Left lung (tissue), 14 donors: ENCODE measurements at places on chromosomes 1 and 21.
A peak's percentile ranks its signal among the peaks of the same experiment; 100 is the strongest.

- no peak for DNase-seq
Observed at GRCh38 chr1:113178106-113178505, 105.1 kb downstream of the LRIG2 start.

- peak; percentile 82 for DNase-seq
Observed at GRCh38 chr1:203267347-203267846, 37.9 kb upstream of the BTG2 start.

- DNase-seq: no peak
Observed at GRCh38 chr1:241513378-241513777, 6.2 kb downstream of the FH start.

- DNase-seq: peak; percentile 83
Observed at GRCh38 chr1:1779691-1780597, 1.7 kb upstream of the NADK start.

DNA sequence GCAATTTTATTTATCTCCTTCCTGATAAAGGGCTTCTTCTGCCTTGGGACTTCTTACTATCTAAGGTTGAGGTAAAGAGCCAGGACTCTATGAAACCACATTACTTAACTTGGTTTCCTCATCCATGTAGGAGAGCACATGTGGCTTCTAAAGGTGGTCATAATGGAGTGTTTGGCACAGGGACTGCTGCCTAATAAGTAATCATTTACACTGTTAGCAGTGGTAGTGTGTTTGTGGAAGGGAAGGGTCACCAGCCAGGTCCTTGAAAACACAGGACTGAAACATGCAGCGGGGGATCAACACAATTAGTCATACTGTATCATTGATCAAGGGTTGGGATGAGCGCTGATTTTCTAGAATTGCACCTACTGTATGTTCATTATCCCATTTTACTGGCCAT lies 59.6 kb downstream of the UCK2 start:
- DNase-seq: no peak
